ENCODE measurements at places on chromosomes 6 and 20.

- no peak for DNase-seq
These were observed 17.3 kb downstream of the STX7 start for GRCh38 chr6:132495604-132496079.

DNA sequence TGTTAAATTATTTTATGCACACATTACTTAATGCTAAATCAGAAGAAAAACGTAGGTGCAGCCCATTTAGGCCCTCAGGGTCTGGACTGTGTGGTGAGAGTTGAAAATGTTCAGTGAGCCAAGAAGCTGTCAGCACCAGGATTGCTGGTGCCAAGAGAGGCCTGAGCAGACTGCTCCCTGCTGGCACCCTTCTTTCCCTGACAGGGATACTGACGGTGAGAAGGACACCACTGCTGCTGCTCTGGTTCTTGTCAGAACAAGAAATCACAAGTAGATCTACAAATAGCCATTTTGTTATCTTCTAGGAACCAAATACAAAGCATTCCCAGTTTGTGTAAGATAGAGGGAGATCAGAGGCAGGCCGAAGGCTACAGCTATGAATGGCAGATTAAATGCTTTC lies 48.7 kb upstream of the CRISP1 start:
- DNase-seq: no peak

GRCh38 chr6:167706313-167707109 lies 120.2 kb upstream of the AFDN start:
- DNase-seq: peak; percentile 34

DNA sequence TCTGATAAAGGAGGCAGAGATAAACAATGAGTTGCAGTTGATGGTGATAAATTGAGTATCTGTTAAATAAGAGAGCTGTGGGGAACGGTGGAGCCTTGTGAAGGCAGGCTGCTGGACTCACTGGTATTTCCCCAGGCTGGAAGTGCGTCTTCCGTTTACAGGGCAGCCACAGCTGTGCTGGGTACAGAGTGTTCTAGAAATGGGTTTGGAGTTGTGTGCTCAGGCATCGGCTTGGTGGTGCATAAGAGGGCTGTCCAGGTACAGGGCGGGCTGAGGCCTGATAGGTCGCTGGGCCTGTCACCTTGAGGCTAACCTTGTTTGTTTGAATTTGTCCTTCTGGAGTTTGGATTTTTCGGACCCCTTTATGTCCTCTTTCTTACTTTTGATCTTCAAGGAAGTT lies 39.3 kb downstream of the ARID1B start:
- DNase-seq: no peak

GRCh38 chr20:9741996-9742395 lies 96.9 kb downstream of the PAK5 start:
- no peak for DNase-seq

Measured in T follicular helper cell (primary cell).